AG08396 (cell line): ENCODE measurements at places on chromosomes 5 and 9.

DNA sequence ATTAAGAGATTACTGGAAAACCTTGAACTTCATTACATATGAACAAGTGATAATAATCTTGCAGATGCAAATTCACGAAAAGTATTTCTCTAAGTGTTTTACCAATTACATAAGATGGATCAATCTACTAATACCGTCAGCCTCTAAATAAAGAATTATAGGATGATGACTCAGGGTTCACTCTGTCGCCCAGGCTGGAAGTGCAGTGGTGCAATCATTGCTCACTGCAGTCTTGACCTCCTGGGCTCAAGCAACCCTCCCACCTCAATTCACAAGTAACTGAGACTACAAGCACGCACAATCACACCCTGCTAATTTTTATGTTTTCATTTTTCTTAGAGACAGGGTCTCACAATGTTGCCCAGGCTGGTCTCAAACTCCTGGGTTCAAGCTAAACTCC is 56.1 kb downstream of the CHD1 start:
- DNase-seq = no peak

DNA sequence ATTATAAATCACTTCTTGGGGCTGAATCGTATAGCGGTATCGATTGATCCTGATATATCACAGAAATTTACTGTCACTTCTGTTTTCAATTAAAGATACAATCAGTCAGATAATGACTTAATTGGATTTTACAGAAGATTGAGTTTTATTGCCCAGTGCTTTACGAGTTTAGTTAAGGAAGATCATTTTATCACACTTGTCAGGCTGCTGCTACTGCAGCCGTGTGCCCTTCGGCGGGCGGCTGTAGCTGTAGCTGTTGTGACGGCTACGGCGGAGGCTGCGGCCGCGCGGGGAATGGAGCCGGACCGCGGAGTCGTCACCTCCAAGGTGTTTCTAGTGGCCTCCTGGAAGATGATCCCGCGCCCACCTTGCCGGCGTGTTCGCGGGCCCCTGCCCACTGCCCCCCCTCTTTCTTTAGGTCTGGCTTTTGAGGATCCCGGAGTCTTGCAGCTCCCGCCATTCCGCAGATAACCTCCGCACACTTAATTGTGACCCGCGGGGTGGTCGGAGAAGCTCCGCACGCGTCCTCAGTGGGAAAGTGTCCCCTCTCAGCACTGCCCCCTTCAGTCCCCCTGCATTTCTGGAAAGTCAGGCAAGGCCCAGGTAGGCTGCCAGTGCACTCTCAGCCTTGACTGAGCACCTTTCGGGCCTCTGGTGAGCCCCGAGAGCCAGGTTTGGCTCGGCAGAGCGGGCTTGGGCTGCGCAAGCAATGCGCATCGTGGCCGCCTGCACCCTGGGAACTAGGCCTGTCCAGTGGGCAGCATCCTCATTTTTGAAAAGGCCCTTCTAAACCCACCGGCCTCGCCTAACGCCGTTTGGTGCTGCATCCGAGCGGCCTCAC is 6.9 kb upstream of the DMRT3 start:
- DNase-seq = no peak

DNA sequence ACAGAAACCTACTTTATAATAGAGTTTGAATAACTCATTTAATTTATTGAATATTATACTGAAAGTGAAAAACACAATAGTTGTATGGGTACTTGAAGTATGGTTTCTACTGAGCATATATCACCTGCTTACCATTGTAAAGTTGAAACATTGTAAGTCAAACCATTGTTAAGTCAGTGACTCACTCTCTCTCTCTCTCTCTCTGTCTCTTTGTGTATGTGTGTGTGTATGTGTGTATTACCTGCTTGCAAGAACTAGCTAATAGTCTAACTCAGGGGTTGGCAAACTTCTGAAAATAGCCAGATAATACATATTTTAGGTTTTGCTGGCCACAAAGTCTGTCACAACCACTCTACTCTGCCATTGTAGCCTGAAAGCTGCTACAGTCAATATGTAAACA is 564.3 kb upstream of the ZNF608 start:
- no peak for DNase-seq

GRCh38 chr9:134617246-134617645 is 24.4 kb upstream of the COL5A1 start:
- DNase-seq = no peak

- DNase-seq = no peak
Measured at GRCh38 chr5:23742701-23743100, 235.3 kb downstream of the PRDM9 start.

GRCh38 chr5:72478684-72479083 is 28.5 kb downstream of the ZNF366 start:
- DNase-seq = no peak

GRCh38 chr5:83077662-83078261 is 415 bp downstream of the XRCC4 start:
- DNase-seq = peak; percentile 12

DNA sequence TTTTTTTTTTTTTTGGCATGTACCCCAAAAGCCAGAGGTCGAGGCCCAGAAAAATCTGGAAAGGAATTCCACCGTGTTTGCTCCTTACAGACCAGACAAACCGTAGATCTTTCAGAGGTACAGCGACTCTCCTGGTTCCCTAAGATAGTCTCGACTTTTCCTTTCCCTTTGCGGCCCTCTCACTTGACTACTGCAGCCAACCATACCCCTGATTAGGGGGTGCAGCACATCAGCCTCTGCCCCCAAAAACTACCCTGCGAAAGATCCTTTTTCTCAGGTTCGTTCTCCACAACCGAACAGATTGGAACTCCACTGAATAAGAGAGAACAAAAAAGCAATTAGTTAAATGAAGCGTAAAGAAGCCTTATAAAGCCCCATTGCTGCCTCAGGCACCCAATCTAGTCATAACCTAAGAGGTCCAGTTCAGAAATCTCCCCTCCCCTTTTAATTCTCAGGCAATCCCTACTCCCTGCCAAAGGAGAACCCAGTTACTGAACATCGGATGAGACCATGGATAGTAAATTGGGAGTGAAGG is 379 bp upstream of the TICAM2 start:
- DNase-seq = no peak

DNA sequence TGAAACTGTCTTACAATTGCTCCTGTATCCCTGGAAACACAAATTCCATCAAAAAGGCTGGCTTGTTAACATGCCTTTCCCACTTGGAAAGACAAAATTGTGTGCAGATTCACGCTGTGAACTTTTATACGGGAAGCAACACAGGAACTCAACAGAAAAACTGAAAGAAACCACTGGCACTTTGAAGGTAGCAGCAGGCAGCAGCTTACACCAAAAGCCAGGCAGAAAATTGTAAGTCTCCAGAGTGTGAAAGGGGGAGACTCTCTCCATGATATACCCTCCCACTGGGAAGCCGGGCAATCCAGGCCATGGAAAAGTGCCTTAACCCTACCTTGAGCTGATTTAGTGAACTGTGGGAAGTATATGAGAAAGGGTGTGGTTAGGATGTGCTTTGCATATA is 943.7 kb downstream of the CDH18 start:
- DNase-seq = no peak

DNA sequence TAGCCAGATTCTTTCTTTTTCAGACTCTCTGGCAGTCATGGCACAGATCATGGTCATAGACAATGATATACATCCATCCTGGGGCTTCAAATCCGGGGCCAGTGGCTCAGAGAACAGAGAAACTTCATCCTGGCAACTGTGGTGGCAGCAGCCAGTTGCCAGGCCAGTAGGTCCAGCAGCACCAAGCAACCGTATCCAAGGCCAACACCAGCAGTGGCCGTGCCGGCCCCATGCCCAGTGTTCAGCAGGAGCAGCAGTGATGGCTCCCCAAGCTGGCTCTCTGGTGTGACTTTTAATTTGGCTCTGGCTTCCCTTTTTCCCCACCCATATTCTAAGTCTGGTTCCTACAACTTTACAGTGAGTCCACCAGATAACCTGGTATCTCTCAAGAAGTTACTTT is 300.5 kb downstream of the DEPDC1B start:
- DNase-seq = no peak

DNA sequence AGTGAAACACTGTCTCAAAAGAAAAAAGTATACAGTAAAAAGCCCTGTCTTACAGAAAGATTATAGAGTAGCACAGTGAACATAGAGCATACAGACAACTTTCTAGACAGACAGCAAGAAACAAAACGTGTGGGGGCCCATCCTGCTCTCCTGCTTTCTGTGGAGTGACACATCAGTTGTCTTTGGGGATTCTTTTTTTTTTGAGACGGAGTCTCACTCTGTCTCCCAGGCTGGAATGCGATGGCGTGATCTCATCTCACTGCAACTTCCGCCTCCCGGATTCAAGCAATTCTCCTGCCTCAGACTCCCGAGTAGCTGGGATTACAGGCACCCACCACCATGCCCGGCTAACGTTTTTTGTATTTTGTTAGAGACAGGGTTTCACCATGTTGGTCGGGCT is 14.9 kb downstream of the CDHR2 start:
- no peak for DNase-seq
